Pulmonary artery endothelial cell (primary cell): ENCODE measurements at places on chromosomes 3 and 15.

DNA sequence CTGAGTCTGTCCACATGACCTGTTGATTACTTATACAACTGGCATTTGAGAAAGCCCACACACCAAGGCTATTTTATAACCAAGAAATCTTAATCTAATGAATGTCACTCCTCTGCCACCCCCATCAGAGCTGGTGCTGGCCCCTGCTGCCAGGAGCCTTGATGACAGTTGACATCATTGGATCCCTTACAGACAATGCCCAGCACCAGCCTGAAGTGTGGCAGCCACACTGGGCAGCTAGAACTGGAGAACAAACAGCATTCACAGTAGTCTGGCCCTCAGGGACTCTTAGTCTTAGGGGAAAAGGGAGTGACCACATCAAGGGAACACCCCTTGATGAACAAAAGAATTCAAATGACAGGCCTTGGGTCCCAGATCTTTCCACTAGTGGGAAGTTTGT lies 840.6 kb downstream of the EPHA3 start:
- no peak for DNase-seq

GRCh38 chr15:94670438-94671034 lies 439.2 kb downstream of the MCTP2 start:
- peak; percentile 46 for DNase-seq

DNA sequence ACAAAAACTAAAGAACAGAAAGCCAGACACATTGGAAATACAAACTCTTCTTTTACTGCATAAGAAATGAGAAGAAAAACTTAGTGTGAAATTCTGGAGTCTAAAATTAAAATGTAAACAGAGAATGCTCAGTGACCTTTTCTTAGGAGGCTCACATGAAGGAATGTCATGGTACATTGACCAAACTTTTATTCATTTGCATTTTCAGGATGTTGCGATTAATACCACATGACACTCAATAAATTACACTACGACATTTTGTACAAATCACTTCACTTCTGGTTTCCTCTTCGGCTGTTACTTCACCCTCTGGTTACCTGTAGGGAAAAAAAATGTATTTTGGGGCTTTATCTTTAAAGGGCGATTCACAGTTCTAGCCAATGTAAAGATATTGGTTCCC lies 56.4 kb upstream of the ACTC1 start:
- DNase-seq = no peak

DNA sequence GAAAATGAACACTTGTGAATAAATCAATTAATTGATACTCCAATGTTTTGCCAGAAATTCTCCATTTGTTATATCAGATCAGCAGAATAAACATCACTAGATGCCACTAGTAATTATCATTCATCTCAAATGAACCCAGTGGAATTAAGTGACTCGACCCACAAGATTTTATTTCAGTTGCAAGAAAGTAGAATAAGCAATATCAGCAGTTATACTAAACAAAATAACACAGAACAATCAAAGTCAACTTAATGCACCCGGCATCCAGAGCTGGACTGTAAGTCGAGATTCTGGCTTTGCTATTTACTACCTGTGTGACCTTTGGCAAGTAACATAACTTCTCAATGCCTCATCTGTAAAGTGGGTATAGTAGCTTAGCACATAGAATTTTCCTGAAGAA lies 256.5 kb downstream of the MEIS2 start:
- no peak for DNase-seq

DNA sequence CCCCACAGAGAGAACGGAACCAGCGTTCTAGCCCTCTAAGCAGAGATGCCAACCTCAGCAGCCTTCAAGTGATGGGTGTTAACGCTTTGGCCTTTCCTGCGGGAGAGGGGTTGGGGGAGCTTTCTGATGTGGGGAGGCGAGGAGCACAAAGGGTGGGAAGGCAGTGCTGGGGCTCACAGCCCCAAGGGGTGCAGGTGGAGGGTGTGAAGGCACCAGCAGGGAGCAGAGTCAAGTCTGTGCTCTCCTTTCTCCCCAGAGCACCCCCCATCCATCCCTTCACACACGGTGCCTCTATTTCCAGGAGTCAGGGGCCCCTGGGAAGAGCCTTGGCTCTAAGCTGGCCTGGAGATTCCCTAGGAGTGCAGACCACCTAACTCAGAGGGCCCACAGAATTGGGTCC lies 4.1 kb downstream of the C15orf62 start:
- DNase-seq = no peak

DNA sequence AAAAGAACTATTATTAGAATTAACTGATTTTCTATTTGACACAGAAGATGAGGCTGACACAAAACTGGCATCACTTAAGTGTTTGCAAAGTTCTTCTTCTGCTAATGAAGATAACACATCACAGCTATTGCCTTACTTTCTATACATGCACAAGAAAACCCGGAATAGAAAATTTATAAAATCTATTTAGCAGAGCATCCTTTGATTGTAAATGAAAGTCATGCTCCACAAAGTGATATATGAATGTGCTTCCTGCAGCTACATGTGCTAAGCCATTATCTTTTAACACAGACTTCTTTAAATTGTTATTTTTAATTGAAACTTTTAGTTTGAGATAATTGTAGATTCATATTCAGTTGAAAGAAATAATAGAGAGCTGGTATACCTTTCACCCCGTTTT lies 27.0 kb downstream of the DENND4A start:
- DNase-seq = no peak

DNA sequence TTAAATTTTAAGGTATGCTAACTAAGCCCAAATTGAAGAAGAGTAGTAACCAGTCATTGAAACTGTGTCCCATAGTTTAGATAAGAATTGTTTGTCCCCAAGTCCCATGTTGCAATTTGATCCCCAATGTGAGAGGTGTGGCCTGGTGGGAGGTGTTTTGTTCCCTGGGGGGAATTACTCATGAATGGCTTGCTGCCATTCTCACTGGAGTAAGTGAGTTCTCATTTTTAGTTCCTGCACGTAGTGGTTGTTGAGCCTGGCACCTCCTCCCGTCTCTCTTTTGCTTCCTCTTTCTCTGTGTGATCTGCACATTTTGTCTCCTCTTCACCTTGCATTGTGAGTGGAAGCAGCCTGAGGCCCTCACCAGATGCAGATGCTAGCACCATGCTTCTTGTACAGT lies 1271.0 kb downstream of the NSUN3 start:
- DNase-seq = no peak

DNA sequence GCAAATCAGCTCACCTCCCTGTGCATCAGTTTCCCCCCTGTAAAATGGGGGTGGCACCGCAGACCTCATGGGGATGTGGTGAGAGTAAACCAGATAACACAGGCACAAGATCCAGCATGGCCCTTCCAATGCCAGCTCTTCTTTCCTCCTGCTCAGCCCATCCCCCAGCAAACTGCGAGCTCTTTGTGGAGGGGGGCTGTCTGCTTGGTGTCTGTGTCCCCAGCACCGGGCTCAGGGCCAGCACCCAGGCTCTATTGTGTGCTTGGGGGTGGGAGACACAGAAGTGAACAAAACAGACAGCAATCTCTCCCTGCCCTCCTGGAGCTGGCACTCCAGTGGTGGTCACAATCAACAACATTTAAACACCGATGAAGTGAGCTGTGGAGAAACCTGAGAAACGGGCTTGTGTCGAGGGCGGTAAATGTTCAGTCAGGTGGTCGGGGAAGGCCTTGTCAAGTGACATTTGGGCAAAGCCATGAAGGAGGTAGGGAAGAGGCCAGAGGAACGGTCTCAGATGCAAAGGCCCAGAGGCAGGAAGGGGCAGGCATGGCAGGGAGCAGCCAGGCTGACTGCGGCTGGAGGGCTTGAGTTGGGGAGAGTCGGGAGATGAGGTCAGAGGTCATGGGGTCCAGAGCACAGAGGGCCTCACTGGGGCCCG lies 28.4 kb downstream of the GRIP2 start:
- no peak for DNase-seq

DNA sequence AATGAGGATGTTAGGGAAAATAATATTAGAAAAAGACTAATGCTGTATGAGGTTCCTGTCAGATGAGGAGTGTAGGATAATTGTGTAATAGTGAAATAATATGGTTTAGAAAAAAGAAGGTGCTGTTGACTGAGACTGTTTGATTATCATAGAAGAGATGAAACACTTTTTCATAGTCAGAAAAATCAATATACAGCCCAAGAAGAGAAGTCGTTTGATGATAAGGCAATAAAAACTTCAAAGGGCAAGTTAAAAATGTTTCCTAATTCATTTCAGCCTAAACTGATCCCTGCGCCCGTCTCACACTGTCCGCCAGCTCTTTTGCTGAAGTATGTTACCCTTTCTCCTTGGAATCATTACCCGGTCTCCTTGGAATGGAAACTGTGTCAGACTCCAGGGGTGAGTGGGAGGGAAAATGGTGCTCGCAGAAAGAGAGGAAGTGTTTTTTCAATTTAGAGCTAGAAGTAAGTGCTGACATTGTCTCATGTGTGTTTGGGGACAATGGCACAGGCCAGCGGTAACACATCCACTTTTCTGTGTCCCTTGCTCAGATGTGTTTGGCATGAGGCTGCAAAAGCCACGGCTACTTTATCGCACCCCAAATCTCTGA lies 23.6 kb downstream of the DUT start:
- no peak for DNase-seq

GRCh38 chr3:151377768-151378385 lies 6.7 kb downstream of the P2RY12 start:
- DNase-seq = no peak

DNA sequence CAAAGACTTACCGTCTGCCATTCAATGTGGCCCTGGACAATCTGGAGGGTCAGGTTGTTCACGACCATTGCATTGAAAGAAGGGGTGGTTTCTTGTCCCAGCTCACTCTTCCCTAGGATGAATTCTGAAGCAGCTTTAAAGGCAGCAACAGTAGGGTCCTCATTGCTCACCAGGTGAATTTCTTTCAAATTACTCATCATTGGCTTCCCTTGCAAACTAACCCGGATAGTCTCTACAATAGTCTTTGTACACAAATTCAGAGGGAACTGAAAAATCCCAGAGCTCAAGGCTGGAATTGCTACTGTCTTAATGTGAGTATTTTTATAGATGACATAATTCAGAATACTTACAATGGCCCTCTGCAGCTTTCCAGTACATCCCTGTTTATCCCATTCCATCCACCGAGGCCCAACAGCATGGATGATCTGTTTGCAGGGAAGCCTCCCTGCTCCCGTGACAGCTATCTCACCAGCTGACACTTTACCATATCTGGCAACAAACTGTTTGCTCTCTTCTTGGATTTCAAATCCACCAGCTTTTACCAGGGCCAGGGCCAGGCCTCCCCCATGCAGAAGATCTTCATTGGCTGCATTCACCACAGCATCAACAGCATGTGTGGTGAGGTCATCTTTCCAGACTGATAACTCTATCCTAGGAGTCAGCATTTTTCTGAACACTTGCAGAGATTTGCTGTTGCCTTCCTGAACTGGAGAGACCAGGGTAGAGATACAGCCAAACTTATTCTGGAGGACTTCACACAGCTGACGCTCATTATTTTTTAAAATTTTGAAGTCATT lies 8.6 kb downstream of the PARP9 start:
- DNase-seq = no peak

DNA sequence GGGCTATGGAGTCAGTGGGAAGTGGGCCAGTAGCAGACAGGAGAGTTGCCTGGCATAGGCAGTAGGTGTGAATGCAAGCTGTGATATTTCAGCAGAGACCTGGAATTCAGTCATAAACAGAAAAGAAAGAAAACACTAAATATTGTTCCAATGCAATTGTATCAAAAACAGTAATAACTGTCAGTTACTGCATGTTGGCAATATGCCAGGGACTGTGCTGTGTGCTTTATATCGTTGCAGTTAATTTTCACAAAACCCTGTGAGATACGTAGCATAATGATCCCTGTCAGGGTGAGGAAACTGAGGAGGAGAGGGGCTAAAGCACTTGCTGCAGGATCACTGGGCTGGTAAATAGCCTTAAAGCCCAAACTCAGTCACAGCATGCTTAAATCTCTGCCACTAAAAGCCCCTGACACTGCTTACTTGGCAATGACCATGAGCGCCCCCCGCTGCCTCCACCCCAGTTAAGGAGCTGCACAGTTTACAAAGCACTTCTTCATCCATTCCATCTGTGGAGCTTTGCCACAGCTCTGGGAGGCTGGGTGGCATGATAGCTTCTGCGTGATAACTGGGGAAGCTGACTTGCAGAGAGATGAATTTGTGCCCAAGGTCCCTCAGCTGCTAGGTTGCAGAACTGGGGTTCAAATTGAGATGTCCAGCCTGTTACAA lies 3.9 kb downstream of the SLC6A1 start:
- DNase-seq = no peak

- DNase-seq = no peak
These were observed 16.5 kb downstream of the VIPR1 start for GRCh38 chr3:42518800-42519567.

GRCh38 chr15:51681303-51681963 lies at the start of gene SCG3:
Gene SCG3, plus strand, starts transcription at chr15:51681503. Its CDS starts 253 bp downstream, at chr15:51681756.
- DNase-seq = peak; percentile 13

- DNase-seq = no peak
These were observed 1560.4 kb upstream of the GBE1 start for GRCh38 chr3:83321891-83322290.

DNA sequence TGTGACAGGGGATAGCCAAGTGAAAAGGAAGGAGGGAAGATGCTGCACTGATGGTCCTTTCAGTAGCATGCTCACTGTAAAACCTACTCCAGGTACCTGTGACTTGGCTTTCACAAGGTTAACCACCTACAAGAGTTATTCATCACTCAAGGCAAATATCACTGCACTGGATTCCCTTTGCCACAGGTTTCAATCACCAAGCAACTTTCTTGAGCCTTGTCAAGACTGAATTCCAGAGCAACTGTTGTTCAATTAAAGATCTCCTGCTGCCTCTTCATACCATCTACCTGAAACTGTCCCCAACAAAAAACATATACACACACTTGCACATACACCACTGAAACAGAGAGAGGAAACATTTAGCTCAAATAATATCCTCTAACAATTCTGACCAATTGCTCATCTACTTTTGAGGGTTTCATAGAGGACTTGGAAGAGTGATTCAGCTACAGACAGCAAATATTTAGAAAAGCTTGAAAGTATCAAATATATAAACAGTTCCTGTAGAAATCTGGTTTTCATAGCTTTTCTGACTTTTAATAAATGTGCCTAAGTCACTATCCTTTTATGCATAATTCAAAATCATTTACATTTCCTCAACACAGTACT lies 6.5 kb downstream of the IGF2BP2 start:
- no peak for DNase-seq

- DNase-seq = no peak
These were observed 757 bp upstream of the DIPK2A start for GRCh38 chr3:143970773-143971358.

GRCh38 chr3:130743354-130743753 lies 3.3 kb downstream of the PIK3R4 start:
- no peak for DNase-seq
